ENCODE measurements at places on chromosomes 2 and 18.
A peak's percentile ranks its signal among the peaks of the same experiment; 100 is the strongest.

DNA sequence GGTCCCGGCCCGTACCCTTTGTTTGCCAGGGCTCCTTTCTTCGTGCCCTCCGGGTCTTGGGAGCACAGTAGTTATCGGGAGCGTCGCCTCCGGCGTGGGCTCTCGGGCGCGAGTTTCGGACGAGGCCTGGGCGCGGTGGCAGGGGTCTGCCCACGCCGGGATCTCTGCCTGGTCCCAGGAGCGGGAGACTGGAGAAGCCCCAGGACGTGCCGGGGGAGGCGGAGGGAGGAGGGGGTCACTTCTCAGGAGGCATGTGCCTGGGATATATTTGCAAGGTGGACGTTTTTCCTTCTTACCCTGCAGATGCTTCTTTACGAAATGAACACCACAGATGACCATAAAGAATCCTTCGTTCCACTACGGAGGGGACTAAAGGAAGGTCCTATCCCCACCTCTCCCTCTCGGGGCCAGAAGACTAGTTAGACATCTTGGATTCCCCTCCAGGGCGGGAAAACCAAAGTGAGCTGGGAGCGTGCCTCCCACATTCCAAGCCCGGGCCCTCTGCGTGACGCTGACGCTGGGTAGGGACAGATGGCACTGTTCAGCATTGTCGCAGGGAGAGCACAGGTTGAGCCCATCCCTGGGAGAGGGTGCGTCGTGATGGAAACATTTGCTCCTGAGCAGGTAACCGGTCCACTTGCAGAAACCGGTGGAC is 483 bp upstream of the FHL2 start:
- DNase-seq: no peak

DNA sequence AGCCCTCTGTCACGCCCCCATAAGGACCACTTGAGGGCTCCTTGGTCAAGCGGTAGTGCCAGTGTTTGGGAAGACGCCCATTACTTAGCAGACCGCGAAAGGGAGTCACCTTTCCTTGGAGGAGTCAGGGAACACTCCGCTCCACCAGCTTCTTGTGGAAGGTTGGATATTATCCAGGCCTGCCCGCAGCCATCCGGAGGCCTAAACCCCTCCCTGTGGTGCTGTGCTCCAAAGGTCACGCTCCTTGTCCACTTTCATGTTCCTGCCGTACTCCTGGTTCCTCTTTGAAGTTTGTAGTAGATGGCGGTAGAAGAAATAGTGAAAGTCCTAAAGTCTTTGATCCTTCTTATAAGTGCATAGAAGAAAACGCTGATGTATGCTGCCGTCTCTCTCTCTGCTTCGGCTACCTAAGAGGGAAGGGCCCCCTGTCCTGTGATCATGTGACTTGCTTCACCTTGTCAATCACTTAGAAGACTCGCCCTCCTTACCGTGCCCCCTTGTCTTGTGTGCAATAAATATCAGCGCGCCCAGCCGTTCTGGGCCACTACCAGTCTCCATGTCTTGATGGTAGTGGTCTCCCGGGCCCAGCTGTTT is 1.7 kb upstream of the CATIP start:
- no peak for DNase-seq

- no peak for DNase-seq
Measured at GRCh38 chr2:224780106-224780505, 63.9 kb upstream of the CCDC195 start.

- peak; percentile 7 for DNase-seq
Measured at GRCh38 chr2:51720826-51721225, 688.9 kb upstream of the NRXN1 start.

- peak; percentile 37 for DNase-seq
Measured at GRCh38 chr2:42072349-42073118, 24.7 kb downstream of the PKDCC start.

All from fibroblast of the aortic adventitia (primary cell).